Hematopoietic multipotent progenitor cell treated with erythropoietin and hydrocortisone succinate and interleukin-3 and kit ligand, for 4 days (in vitro differentiated cells): ENCODE measurements at places on chromosomes 12 and 14.

DNA sequence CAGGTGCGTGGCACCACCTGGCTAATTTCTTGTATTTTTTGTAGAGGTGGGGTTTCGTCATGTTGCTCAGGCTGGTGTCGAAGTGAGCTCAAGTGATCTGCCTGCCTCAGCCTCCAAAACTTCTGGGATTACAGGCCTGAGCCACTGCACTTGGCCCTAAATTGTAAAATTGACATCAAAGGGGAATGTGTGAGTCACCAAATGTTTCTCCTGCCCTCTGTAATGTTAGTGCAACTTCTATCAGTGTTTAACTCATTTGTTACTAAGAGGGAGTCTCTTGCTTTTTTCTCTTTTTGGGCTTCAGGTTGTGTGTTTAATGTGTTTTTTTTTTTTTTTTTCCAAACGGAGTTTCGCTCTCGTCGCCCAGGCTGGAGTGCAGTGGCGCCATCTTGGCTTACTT is 2.3 kb downstream of the TULP3 start:
- no peak for DNase-seq

GRCh38 chr12:132196038-132196872 is 52.0 kb downstream of the NOC4L start:
- no peak for DNase-seq

- DNase-seq: no peak
These were observed 133.0 kb upstream of the PZP start for GRCh38 chr12:9341260-9341585.

GRCh38 chr12:27521066-27521465 is 2.9 kb upstream of the PPFIBP1 start:
- DNase-seq: peak; percentile 36

- no peak for DNase-seq
These were observed 131.9 kb upstream of the CPM start for GRCh38 chr12:69064734-69065443.

DNA sequence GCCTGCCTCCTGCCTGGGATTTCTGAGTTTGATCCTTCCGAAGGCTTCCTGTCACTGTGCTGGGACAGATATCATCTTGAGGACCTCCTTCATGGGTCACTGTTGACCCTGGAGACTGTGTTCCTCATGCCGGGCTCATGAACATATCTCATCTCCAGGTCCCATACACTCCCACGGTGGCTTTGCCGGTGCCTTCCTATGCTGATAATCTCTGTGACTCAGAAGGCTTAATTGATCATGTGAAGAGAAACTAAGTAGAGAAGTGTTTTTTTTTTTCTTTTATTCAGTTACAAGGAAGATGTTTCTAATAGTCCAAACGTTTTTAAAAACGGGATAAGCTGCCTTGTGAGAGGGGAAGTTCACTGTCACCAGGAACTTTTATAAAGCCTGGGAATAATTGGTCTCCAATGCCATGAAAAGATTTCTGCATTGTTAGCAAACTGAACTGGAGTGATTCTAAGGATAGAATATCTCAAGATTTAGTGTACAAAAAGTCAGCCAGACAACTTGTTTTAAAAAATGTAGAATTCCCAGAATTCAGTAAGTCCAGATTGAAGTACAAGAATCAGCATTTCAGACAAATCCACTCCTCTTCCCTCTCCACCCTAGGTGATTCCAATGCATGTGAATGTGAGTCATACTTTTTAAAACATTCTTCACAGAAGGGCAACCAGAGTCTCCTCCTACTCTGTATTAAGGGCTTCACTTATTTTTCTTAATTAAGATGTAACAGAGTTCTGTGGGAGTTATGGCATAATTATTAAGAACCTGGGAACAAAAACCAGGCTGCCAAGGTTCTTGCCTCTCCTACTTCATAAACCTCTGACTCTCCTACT is 139.8 kb upstream of the LGR5 start:
- DNase-seq: peak; percentile 12

- no peak for DNase-seq
These were observed 156.3 kb downstream of the TMX1 start for GRCh38 chr14:51396222-51396815.

GRCh38 chr12:100020370-100020769 is 35.6 kb upstream of the ANKS1B start:
- no peak for DNase-seq
